Endodermal cell (in vitro differentiated cells): ENCODE measurements at places on chromosomes 12 and 14. TPM values are rescaled to one million over a fixed set of nuclear protein-coding genes. Genes with fewer than 3 reads are reported as not detected.

The KIF26A gene
- total RNA-seq = 47.9 and 54.8 TPM in 2 replicates

The C12orf50 gene
- 0.07 and 0.09 TPM in 2 replicates for total RNA-seq

DNA sequence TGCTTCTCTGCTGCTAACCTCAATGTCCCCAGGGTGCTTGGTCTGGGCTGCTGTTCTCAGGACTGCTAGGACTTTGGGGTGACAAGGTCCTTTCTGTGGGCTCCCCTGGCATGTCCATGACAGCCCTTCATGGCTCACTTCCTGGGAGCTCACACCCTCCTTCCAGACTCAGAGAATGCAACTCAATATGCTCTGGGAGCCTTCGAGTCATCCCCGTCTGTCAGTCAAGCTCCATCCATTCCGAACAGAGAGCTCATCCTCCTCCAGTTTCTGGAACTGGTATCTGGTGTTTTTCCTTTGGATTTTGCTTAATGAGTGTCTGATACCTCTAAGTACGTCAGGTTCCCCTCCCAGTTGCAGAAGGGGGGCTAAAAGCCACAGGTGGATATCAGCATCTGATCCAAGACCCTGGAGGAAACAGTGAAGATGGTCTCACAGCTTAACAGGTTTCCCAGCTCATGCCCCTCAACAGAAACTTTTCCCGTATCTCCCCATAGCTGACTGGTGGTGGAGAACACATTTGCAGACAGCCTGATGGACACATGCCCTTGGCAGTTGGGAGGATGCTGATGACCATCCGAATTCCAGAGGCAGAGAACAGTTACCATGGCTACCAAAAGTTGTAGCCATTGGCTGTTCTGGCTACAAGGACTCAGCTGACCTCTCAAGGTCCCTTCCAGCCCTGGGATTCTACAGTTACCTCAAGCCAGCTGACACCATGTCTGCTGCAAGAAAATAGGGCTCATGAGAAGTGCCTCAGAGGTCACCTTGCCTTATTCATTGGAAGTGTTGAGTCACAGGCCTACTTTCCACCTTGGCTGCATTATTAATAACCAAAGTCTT, 9.5 kb upstream of the RAB35 start:
- no peak overlapping the region for H3K4me3 ChIP-seq
- peak overlapping the region; percentile 26 for H3K27ac ChIP-seq
- DNase-seq = no peak

- DNase-seq = no peak
- H3K4me3 ChIP-seq = no peak overlapping the region
- H3K27ac ChIP-seq = no peak overlapping the region
- H3K27me3 ChIP-seq = no peaks in the 10 kb centered on the region
- peaks cover 86% of the 10 kb centered on the region for H3K36me3 ChIP-seq
- no peaks in the 10 kb centered on the region for H3K4me1 ChIP-seq
Observed at GRCh38 chr12:109448707-109449390, 28.3 kb downstream of the KCTD10 start.

The ARHGEF40 gene
- total RNA-seq = 47.7 to 73.9 TPM (median 71.1 TPM) in 3 replicates

GRCh38 chr12:95918194-95918993, 24.0 kb downstream of the CCDC38 start:
- H3K4me3 ChIP-seq = no peak overlapping the region
- H3K27me3 ChIP-seq = no peaks in the 10 kb centered on the region
- peak; percentile 74 for DNase-seq
- H3K27ac ChIP-seq = no peak overlapping the region

DNA sequence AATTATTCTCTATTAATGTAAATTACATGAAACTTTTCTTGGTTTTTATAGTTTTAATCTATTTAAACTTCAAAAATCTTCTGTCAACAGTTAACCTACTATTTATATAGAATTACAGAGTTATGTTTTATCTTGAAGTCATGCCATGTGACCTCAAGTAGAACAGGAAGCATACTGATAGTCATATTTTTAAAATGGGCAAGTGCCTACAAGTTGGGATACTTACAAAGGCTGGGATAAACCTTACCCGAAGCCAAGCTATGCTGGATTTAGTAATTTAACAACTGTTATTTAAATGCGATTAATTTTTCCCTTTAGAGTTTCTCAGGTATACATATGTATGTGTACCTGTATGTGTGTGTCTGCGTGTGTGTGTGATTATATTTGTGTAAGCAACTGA, 266.9 kb downstream of the RASSF9 start:
- DNase-seq = no peak
- no peaks in the 10 kb centered on the region for H3K27me3 ChIP-seq
- H3K27ac ChIP-seq = no peak overlapping the region
- H3K4me3 ChIP-seq = no peak overlapping the region

GRCh38 chr12:103773109-103773910, 67.7 kb downstream of the NT5DC3 start:
- no peak for DNase-seq
- no peak overlapping the region for H3K4me3 ChIP-seq
- H3K27ac ChIP-seq = no peak overlapping the region
- H3K36me3 ChIP-seq = peaks cover 65% of the 10 kb centered on the region

- DNase-seq = no peak
- no peaks in the 10 kb centered on the region for H3K36me3 ChIP-seq
- H3K27ac ChIP-seq = no peak overlapping the region
- H3K4me1 ChIP-seq = no peaks in the 10 kb centered on the region
Observed at GRCh38 chr12:77686760-77687159, 143.9 kb upstream of the NAV3 start.

The KERA gene
- total RNA-seq = not detected in 3 replicates

The ARHGDIB gene
- 0.95 and 1.1 TPM in 2 replicates for total RNA-seq

DNA sequence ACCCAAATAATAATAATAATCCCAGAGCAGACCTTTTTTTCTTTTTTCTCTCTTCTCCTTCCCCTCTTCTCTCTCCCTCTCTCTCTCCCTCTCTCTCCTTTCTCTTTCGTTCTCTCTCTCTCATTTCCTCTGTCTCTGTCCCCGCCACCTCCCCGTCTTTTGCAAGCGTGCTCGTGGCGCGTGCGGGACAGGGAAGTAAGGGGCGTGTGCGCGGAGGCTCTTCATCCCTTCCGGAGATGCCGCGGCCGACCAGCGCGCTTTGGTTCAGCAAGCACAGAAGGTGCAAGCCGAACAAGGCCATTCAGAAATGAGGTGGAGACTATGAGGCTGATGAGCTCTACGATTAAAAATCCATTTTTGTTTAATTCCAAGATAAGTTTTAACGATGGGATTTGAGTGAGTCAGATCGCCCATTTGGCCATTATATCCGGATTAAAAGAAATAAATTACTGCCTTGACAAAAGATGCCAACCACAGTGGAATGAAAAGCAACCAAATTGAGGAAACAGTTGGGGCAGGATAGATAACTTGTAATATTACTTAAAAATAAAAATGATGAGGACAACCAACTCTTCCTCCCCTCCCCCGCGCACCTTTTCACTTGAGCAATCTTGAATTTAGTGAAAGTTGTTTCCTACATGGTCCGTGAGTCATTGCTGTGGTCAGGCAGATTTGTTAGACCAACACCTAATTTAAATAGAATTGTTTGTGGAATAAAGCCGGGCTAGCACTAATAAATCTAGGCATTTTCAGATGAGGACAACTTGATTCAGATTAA, 1.2 kb upstream of the AMIGO2 start:
- no peak overlapping the region for H3K27ac ChIP-seq
- peak overlapping the region; percentile 84 for H3K4me3 ChIP-seq
- no peaks in the 10 kb centered on the region for H3K36me3 ChIP-seq
- peak; percentile 72 for DNase-seq

DNA sequence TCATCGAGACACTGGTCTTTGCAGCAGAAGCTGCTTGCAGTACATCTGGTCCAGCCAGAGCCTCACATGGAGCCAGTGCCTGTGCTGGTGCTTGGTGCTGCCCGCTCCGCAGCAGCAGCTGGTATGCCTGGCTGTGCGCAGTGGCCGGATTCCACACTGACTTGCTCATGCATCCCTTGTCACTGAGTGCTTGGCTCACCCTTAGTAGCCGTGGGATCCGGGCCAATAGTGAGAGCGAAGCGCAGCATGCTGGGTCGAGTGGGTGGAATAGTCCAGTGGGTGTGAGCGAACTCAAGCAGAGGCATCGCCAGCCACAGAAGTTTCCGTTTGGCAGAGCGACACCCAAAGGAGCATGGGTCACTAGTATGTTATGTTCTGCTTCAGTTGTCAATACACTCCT, 10.1 kb upstream of the FBXO33 start:
- no peaks in the 10 kb centered on the region for H3K36me3 ChIP-seq
- no peak for DNase-seq

- DNase-seq = no peak
- H3K4me1 ChIP-seq = no peaks in the 10 kb centered on the region
- H3K27ac ChIP-seq = no peak overlapping the region
- H3K36me3 ChIP-seq = no peaks in the 10 kb centered on the region
- no peak overlapping the region for H3K4me3 ChIP-seq
Observed at GRCh38 chr12:1161197-1161596, 170.2 kb downstream of the ERC1 start.

DNA sequence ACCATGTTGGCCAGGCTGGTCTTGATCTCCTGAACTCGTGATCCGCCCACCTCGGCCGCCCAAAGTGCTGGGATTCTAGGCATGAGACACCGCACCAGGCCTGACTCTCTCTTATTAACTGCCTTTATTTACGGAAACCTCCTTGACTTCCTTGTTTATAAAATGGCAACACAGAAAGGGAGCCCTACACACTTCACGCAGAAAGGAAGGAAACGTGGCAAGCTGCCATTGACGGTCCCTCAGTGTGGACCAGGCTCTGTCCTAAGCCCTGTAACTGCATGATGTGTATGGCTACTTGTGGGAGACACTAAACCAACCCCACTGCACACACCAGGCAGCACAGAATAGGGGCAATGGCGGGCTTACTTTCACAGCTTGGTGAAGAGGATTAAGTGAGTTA, 11.7 kb downstream of the CINP start:
- no peak for DNase-seq
- no peaks in the 10 kb centered on the region for H3K27me3 ChIP-seq
- no peaks in the 10 kb centered on the region for H3K4me1 ChIP-seq
- H3K4me3 ChIP-seq = no peak overlapping the region

GRCh38 chr12:33988197-33988805, 34.0 kb upstream of the ALG10 start:
- no peaks in the 10 kb centered on the region for H3K27me3 ChIP-seq
- DNase-seq = no peak
- H3K36me3 ChIP-seq = no peaks in the 10 kb centered on the region
- H3K4me1 ChIP-seq = no peaks in the 10 kb centered on the region
- H3K27ac ChIP-seq = no peak overlapping the region

DNA sequence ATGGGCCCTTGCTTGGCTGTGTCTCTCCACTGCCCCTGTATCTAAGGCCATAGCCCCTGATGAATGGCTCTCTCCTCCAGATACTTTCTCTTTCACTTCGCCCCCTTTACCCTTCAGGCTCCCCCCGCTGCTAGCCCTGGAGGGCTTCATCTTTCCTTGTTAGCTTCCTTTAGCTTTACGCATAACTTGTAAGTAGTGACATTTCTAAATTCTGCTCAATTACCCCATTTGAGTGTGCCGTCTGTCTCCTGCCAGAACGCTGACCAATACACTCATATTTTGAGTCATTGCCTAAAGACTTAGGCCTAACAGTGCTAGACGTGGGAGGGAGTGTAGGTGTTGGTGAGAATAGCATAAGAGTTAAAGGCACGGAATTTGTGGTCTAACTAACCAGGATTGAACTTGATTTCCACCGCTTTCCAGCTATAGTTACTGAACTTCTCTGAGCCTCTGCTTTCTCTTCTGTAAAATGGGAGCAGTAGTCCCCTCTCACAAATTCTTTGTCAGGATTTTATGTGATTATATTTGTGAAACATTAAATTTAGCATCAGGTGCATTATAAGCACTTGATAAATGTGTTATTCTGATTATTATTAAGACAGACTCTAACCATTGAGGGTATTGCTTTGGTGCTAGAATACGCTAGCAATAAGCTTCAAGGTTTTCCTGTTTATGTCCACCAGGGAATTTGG, 129.3 kb downstream of the ZFP36L1 start:
- no peak overlapping the region for H3K4me3 ChIP-seq
- H3K27me3 ChIP-seq = no peaks in the 10 kb centered on the region
- H3K36me3 ChIP-seq = no peaks in the 10 kb centered on the region
- H3K27ac ChIP-seq = no peak overlapping the region
- DNase-seq = no peak
- H3K4me1 ChIP-seq = peaks cover 5% of the 10 kb centered on the region

DNA sequence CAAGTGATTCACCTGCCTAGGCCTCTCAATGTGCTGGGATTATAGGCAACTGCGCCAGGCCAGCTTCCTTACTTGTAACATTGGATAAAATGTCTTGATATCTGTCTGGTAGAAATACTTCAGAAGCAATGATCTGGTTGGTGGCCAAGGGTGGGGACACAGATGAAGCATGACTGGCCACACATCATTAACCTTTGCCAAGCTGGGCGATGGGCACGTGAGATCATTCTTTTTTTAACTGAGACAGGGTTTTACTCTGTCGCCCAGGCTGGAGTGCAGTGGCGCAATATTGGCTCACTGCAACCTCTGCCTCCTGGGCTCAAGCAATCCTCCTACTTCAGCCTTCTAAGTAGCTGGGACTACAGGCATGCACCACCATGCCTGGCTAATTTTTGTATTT, 31.1 kb downstream of the PLEKHH1 start:
- no peaks in the 10 kb centered on the region for H3K27me3 ChIP-seq
- no peak overlapping the region for H3K27ac ChIP-seq
- no peak overlapping the region for H3K4me3 ChIP-seq
- peaks cover 13% of the 10 kb centered on the region for H3K4me1 ChIP-seq

The OR4K14 gene
- total RNA-seq = not detected in 3 replicates

DNA sequence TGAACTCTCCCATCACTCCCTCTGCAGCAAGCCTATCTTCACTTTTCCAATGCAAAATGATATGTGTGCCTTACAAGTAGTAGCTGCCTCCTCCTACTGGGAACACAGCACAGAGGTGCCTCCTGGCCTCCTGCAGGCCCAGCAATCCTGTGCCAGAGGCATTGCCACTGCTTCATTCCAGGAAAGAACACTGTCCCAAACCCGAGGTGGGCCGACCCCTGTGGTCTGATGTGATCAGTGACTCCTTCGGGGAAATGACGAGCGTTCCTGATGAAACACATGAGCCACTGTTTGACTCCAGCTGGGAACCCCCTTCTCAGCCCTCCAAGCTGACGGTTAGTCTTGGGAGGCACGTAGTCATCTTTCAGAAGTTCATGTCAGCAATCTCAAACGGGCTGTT, 19.5 kb downstream of the PSMC1 start:
- H3K4me3 ChIP-seq = no peak overlapping the region
- no peaks in the 10 kb centered on the region for H3K4me1 ChIP-seq
- H3K36me3 ChIP-seq = peaks cover 43% of the 10 kb centered on the region

- no peaks in the 10 kb centered on the region for H3K4me1 ChIP-seq
- no peaks in the 10 kb centered on the region for H3K36me3 ChIP-seq
- H3K27me3 ChIP-seq = no peaks in the 10 kb centered on the region
- no peak overlapping the region for H3K4me3 ChIP-seq
- no peak overlapping the region for H3K27ac ChIP-seq
- DNase-seq = peak; percentile 68
Observed at GRCh38 chr12:18158774-18159557, 69.0 kb upstream of the RERGL start.

The FOXA1 gene
- total RNA-seq = 41.2 and 45.0 TPM in 2 replicates

GRCh38 chr12:131407221-131408035, 303.5 kb upstream of the SFSWAP start:
- no peak overlapping the region for H3K27ac ChIP-seq
- no peaks in the 10 kb centered on the region for H3K36me3 ChIP-seq
- H3K27me3 ChIP-seq = no peaks in the 10 kb centered on the region

The LRIG3 gene
- total RNA-seq = 324 and 367 TPM in 2 replicates

The CPNE8 gene
- 8.7 TPM in 2 replicates for total RNA-seq
